ENCODE measurements at places on chromosomes 1 and 21.

DNA sequence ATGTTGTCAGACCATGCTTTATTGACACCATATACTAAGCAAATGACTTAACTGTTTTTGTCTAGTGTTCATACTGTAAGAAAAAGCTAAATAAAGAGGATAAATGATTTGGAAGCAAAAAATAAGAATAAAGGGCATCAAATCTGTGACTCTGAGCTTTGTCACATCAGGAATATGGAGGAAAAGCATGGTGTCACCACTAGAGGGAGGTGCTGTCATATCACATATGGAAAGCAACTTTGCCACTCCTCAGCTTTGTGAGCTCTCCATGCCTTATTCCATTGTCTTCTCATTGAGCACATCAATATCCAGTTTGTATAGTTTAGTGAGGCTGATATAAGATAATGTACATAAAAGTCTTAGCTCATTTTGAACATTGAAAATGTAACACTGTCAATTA, 20.8 kb upstream of the GBP1 start:
- DNase-seq = peak; percentile 62

DNA sequence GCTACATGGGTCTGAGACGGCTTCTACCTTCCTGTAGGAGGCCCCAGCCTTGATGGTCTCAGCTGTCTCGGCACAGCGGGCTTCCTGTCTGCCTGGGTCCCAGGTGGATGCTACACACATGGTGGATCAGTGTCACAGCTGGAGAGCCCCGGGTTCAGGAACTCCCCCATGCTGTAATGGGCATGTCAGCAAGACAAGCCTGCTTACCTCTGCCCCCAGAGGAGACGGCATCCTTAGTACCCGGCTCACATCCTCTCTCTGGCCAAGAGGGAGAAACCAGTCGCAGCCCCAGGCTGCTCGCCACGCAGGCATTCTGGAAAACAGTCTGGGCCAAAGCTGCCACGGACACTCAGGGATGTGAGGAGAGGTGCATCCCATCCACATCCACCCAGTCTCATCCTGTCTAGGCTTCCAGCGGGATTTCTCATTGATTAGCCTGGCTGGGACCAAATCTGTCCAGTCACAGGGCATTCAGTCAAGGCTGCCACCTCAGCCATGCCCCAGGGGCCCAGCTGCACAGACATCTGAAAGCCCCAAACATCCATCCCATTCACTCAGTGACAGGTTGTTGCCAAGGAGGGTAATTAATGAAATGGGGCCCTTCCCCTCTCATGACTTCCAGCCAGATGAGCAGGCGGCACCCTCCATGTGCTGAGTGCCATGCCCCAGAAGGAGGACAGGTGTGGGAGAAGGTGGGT, 10.5 kb downstream of the SNAP47 start:
- DNase-seq = no peak

DNA sequence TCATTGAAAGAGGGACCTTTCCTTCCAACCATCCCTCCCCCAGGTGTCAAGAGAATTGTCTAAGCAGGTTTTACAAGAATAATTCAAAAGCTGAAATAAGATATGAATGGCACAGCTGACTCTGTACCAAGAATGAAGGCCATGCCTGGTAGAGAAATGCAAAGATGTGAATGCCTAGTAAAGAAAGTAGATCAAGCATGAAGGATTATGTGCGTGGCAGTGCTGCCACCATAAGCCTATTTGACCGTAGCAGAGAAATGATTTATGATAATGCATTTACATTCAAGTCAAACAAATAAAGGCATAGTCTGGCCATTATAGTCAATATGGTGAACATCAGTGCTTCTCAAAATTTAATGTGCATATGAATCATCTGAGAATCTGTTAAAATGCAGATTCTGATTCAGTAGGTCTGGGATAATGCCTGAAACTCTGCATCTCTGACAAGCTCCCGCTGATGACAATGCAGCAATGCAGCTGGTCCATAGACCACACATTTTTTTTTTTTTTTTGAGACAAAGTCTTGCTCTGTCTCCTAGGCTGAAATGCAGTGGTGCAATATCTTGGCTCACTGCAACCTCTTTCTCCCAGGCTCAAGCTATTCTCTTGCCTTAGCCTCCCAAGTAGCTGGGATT, 16.6 kb upstream of the CLCA4 start:
- no peak for DNase-seq

- no peak for DNase-seq
These were observed 15.7 kb downstream of the WARS2 start for GRCh38 chr1:119124764-119125163.
